ENCODE measurements at places on chromosomes 1 and 21. TPM values are rescaled to one million over a fixed set of nuclear protein-coding genes. Genes with fewer than 3 reads are reported as not detected.
A peak's percentile ranks its signal among the peaks of the same experiment; 100 is the strongest.

- H3K4me1 ChIP-seq, result no peaks in the 10 kb centered on the region
- no peak overlapping the region for H3K4me3 ChIP-seq
- no peaks in the 10 kb centered on the region for H3K27me3 ChIP-seq
- no peak for DNase-seq
- no peak overlapping the region for H3K27ac ChIP-seq
Measured at GRCh38 chr1:30618335-30618747, 105.0 kb downstream of the MATN1 start.

DNA sequence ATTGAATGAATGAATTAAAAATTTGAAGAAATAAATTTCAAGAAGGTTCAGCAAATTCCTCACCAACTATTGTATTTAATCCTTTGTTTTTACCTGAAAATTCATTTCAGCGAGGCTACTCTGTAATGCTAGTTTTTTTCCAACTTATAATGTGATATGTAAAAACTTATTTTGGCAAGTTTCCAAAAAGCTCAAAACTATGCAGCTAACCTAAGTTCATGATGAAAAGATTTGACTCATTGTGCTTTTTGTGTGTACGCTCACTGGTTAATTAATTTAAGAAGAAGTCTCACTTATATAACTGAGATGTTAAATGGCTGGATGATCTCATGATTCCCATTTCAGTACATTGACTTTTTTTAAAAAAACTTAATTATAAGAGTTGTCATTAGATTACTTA is 196.0 kb upstream of the SAMSN1 start:
- no peaks in the 10 kb centered on the region for H3K36me3 ChIP-seq
- DNase-seq, result no peak
- H3K27me3 ChIP-seq, result no peaks in the 10 kb centered on the region
- no peak overlapping the region for H3K27ac ChIP-seq

- peak overlapping the region; percentile 57 for H3K27ac ChIP-seq
- no peaks in the 10 kb centered on the region for H3K4me1 ChIP-seq
- no peaks in the 10 kb centered on the region for H3K36me3 ChIP-seq
Measured at GRCh38 chr1:205716371-205717132, 33.4 kb downstream of the NUCKS1 start.

DNA sequence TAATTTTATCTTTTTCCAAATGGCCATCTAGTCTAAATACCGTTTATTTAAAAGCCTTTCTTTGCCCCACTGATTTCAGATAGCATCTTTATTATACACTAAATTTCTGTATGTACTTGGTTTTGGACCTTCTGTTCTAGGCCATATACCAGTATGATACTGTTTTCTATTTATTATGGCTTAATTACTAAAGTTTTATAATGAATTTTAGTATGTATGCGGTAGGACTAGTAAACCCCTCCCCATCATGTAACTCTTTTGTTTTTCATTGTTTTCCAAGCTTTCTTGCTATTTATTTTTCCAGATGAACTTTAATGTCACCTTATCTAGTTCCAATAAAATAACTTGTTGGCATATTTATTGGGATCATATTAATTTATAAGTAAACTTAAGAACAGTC is 29.9 kb downstream of the KLHL20 start:
- no peaks in the 10 kb centered on the region for H3K36me3 ChIP-seq
- no peak overlapping the region for H3K27ac ChIP-seq
- H3K4me1 ChIP-seq, result no peaks in the 10 kb centered on the region
- H3K4me3 ChIP-seq, result no peak overlapping the region

- H3K4me3 ChIP-seq, result no peak overlapping the region
- DNase-seq, result peak; percentile 59
- H3K27ac ChIP-seq, result no peak overlapping the region
Measured at GRCh38 chr1:155184835-155185782, 11.5 kb downstream of the TRIM46 start.

GRCh38 chr1:245825128-245825901 is 670.5 kb downstream of the KIF26B start:
- no peaks in the 10 kb centered on the region for H3K36me3 ChIP-seq
- H3K27ac ChIP-seq, result no peak overlapping the region
- H3K4me1 ChIP-seq, result no peaks in the 10 kb centered on the region
- H3K4me3 ChIP-seq, result no peak overlapping the region

GRCh38 chr1:45400049-45400448 is 59.8 kb upstream of the MUTYH start:
- H3K27ac ChIP-seq, result no peak overlapping the region
- no peaks in the 10 kb centered on the region for H3K27me3 ChIP-seq
- DNase-seq, result no peak
- H3K4me1 ChIP-seq, result no peaks in the 10 kb centered on the region
- H3K4me3 ChIP-seq, result no peak overlapping the region

- no peaks in the 10 kb centered on the region for H3K27me3 ChIP-seq
- no peak for DNase-seq
- no peaks in the 10 kb centered on the region for H3K36me3 ChIP-seq
- H3K27ac ChIP-seq, result no peak overlapping the region
- H3K4me3 ChIP-seq, result no peak overlapping the region
- H3K4me1 ChIP-seq, result no peaks in the 10 kb centered on the region
Measured at GRCh38 chr1:226220473-226221189, 2.8 kb upstream of the MIXL1 start.

DNA sequence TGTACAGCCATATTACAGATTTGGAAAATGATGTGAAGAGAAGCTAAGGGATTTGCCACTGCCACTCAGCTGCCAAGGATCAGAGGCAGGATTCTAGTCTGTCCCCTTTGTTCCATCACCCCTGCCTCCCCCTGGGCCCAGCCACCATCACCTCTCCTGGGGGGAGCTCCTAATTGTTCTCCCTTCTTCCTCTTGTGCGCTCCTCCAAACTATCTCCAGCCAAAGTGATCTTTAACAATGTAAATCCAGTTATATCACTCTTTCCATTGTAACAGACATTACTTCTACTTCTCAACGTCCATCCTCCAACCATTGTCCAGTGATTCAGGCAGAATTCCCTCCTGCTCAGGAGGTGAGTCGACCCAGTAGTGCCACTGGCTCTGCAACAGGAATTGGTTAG is 164.1 kb downstream of the PLPP3 start:
- no peak for DNase-seq
- H3K4me1 ChIP-seq, result peaks cover 38% of the 10 kb centered on the region
- H3K27ac ChIP-seq, result peak overlapping the region; percentile 96
- H3K4me3 ChIP-seq, result no peak overlapping the region
- H3K27me3 ChIP-seq, result no peaks in the 10 kb centered on the region
- H3K36me3 ChIP-seq, result no peaks in the 10 kb centered on the region

- H3K27ac ChIP-seq, result no peak overlapping the region
- no peak overlapping the region for H3K4me3 ChIP-seq
Measured at GRCh38 chr1:229537894-229538293, 20.6 kb downstream of the ABCB10 start.

DNA sequence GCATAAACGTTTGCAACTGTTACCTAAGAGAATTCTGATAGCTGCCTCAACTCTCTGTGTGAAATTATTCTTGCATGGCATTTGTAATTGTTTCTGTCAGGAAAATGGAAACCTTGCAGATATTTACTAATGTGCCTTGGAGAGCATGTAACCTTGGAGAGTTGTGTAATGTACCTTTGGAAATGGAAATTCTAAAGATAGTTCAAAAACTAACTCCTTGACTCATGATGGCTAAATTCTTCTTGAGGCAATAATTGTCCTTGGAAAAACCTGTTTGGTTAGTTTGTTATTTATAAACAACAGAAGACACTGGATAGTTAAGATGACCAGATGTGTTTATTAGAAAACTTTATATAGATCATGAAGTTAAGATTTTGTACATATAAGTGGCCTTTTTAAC is 1033.8 kb downstream of the PLA2G4A start:
- no peaks in the 10 kb centered on the region for H3K36me3 ChIP-seq
- H3K4me3 ChIP-seq, result no peak overlapping the region
- no peaks in the 10 kb centered on the region for H3K27me3 ChIP-seq
- DNase-seq, result no peak
- H3K4me1 ChIP-seq, result no peaks in the 10 kb centered on the region

- DNase-seq, result no peak
- no peaks in the 10 kb centered on the region for H3K4me1 ChIP-seq
- no peak overlapping the region for H3K27ac ChIP-seq
- no peaks in the 10 kb centered on the region for H3K36me3 ChIP-seq
- no peak overlapping the region for H3K4me3 ChIP-seq
Measured at GRCh38 chr1:182718311-182718710, 33.9 kb upstream of the RGS8 start.

DNA sequence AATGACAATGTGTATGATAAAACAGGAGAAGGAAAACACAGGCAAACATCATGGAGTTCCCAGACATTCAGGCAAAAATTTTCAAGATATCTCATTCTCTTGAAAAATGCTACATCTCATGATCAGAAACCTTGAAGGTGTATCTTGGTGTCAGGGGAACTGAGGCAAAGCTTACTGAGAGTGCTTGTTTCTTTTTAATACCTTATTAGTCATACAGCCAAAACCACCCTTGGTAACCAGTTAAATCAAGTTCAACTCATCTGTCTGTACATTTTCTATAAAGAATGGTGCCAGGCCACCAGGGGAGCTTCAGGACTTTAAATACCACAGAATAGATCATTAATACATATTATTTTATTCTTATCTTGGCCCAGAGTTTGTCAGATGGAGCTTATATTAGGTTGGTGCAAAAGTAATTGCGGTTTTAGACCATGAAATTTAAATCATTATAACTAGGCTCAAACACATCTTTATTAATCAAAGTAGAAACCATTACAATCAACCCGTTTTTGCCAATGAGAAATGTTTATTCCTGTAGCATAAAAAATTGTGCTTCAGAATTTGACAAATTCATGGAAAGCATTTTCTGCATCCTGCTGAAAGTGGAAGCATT is 1036.0 kb downstream of the AMY1C start:
- H3K27me3 ChIP-seq, result no peaks in the 10 kb centered on the region
- DNase-seq, result no peak
- no peak overlapping the region for H3K27ac ChIP-seq
- H3K4me1 ChIP-seq, result no peaks in the 10 kb centered on the region
- H3K4me3 ChIP-seq, result no peak overlapping the region

DNA sequence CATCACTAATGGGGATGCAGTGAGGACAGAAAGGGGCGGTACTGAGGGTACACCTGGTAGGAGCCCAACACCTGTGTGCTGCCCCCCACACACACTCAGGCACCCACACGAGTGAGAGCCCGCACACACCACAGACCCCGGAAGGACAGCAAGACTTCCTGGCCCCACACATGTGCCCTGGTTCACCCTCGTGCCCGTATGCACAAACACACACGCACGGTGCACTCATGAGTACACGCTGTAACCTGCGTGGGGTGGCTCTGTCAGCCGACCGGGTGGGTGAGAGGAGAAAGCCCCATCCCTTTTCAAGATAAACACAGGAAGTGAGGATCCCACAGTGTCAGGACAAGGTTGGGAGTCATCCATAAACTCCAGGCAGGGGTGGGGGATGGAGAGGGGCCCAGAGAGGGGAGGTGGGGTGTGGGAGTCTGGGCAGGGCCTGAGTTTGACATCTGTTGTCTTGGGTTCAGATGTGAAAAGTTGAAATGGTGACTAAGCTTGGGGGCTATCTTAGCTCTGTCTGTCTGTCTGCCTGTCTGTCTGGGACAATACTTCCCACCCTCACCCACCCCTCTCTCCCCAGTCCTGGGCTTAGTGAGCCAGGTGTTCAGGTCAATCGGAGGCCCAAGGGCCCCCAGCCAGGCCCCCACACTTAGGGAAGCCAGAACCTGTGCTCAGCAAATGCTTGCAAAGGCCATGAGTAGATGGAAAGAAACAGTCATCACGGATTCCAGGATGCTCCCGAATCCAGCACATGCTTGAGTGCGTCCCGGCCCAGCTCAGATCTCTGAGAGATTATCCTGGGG is 119.8 kb upstream of the ZBTB40 start:
- no peaks in the 10 kb centered on the region for H3K4me1 ChIP-seq
- DNase-seq, result no peak
- no peaks in the 10 kb centered on the region for H3K36me3 ChIP-seq
- no peak overlapping the region for H3K4me3 ChIP-seq
- H3K27ac ChIP-seq, result no peak overlapping the region

DNA sequence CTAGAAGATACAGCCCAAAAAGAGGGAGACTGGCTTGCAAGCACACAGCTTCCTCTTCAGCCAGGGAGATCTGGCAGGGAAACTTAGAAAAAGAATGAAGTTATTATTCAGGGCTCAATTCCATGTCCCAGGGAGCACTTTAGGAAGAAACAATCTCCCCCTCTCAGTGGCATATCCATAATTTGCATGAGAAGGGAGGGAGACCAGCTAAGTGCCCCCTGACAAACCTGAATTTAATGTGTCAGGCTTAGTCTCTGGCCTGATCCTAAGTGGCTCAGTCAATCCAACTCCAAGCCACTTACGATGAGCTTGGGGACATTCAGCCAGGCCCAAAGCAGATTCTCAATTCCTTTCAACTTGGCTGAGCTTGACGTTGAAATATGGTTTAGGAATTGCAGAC is 17.7 kb upstream of the KCND3 start:
- H3K4me1 ChIP-seq, result no peaks in the 10 kb centered on the region
- no peaks in the 10 kb centered on the region for H3K27me3 ChIP-seq
- no peak for DNase-seq
- H3K27ac ChIP-seq, result no peak overlapping the region
- H3K4me3 ChIP-seq, result no peak overlapping the region

- H3K27ac ChIP-seq, result no peak overlapping the region
- no peaks in the 10 kb centered on the region for H3K36me3 ChIP-seq
- H3K4me3 ChIP-seq, result no peak overlapping the region
- H3K27me3 ChIP-seq, result no peaks in the 10 kb centered on the region
Measured at GRCh38 chr21:35350965-35351364, 301.9 kb upstream of the RUNX1 start.

The HPCAL4 gene
- not detected for total RNA-seq

The KIF26B gene
- total RNA-seq, result 0.44 TPM

The VAV3 gene
- total RNA-seq, result 0.77 TPM

The EDARADD gene
- 0.16 TPM for total RNA-seq

The TRIM45 gene
- total RNA-seq, result 0.31 TPM

The TMEM52 gene
- 4.5 TPM for total RNA-seq

The TDRD5 gene
- not detected for total RNA-seq

The VSIG8 gene
- not detected for total RNA-seq

The FCRL6 gene
- 0.49 TPM for total RNA-seq

The NFASC gene
- 6.8 TPM for total RNA-seq

The HIVEP3 gene
- total RNA-seq, result 3.9 TPM

All from right lobe of liver (tissue), 6 donors.